ENCODE measurements at places on chromosomes 11 and 22.

DNA sequence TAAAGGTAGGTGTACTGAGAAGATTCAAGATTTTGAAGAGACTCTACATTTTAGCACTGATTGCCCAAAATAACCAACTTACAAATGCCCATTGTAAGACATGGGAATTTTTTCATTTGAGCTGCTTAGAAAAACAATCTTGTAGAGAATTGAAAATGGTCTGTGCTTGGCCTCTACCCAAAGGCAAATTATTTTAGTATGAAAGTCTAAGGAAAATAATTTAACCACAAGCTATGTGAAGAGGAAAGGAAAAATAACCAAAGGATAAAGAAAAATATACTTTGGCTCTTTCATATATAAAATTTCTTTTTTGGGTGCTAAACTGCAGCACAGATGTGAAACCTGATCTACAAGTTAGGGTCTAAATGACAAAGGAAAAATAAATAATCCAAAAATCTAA is 54.9 kb downstream of the ME3 start:
- no peak for DNase-seq

- DNase-seq, result no peak
Observed at GRCh38 chr11:76665921-76666351, 4.6 kb downstream of the LRRC32 start.

GRCh38 chr22:31079095-31079642 is 1.9 kb upstream of the SMTN start:
- DNase-seq, result no peak

DNA sequence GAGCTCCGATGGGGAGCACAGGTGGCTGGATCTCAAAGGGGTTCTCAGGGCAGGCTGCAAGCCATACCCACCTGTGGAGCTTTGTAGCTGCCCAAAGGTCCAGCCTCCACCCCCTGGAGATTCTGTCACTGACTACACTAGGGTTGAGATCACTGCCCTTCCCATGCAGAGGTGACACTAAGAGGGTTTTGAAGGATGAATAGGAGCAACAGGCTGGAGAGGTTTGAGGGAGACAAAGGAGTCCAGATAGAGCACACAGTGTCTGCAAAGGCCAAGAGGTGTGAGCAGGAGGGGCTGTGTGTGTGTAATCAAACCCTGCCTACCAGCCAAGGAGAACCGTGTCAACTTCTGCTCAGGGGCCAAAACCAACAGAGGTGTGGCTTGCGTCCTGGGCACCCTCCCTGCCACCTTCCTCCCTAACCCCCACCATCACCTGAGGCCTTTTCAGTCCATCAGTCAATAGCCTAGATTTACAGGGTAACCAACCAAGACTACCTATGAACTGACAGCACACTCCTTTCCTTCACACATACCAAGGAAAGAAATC is 43.0 kb upstream of the WNT11 start:
- DNase-seq, result no peak

DNA sequence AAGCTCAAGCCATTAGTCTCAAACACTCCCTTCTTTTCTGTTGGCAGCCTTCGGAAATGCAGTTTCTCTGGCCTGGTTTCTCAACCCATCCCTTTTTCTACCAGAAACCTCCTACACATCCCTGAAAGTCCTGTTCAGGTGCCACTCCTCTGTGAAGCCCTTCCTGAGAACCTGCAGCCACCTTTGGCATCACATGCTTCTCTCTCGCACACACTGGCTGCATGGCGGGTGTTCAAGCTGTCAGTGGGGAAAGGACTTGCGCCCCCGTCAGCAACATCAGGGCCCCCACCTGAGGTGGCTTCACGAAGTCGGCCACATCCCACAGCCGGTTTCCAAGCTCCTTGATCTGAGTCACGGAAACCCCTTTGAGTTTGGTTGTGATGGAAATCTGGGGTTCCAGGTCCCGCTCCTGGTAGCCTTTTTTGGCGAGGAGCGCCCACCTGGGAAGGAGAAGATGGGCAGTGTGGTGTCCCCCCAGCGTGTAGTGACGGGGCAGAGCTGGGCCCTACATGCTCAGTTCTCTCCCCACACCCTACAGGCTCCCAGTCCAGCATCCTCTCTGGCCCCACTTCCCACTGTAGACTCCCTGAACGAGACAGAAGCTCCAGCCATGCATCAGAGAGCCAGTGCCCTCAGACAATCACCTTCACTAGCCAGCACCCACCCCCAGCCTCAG is 1.7 kb upstream of the LRRC74B start:
- no peak for DNase-seq

GRCh38 chr11:121886005-121886734 is 229.8 kb downstream of the BLID start:
- no peak for DNase-seq

- DNase-seq, result no peak
Observed at GRCh38 chr11:61404641-61405040, 12.3 kb downstream of the TMEM216 start.

DNA sequence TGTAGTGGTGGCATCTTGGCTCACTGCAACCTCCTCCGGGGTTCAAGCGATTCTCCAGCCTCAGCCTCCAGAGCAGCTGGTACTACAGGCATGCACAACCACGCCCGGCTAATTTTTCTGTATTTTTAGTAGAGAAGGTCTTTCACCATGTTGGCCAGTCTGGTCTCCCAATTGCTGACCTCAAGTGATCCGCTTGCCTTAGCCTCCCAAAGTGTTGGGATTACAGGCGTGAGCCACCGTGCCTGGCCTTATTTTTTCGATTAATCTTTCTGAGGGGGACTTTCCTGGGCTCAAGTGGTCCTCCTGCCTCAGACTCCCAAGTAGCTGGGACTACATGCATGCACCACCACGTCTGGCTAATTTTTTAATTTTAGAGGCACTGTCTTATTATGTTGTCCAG is 5.6 kb downstream of the SNU13 start:
- DNase-seq, result no peak

DNA sequence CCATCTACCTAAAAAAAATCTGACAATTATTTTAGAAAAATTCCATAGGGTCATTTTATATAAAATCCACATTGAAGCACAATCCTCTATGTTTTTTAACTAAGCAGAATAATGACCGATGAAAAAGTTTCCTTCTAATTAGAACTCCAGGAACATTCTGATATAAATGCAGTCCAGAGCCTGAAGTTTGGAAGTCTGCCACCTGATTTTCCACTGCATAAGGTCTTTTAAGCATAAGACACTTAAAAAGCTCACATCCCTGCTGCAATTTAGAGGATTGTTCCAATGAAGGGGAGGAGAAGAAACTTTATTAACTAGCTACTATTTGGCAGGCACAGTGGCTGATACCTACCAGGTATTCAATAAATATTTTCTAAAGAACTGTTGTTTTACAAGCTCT is 570.3 kb upstream of the ANO5 start:
- DNase-seq, result no peak

DNA sequence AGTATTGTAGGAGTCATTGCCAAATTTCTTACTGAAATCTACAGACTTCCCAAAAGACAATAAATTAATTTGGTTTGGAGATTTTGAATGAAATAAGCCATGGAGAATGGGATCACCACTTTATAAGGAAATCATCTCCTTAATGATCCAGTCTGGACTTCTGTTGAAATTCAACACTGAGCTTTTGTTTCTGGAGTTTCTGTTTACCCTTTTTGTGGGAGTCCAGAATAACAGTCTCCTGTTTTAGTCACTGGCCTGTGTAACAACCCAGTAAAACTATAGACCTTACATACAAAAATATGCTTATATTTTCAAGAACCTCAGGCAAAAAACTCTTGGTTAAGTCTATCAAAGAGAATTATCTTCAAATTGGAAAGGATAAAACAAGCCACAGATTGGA is 321.7 kb upstream of the PLET1 start:
- no peak for DNase-seq

DNA sequence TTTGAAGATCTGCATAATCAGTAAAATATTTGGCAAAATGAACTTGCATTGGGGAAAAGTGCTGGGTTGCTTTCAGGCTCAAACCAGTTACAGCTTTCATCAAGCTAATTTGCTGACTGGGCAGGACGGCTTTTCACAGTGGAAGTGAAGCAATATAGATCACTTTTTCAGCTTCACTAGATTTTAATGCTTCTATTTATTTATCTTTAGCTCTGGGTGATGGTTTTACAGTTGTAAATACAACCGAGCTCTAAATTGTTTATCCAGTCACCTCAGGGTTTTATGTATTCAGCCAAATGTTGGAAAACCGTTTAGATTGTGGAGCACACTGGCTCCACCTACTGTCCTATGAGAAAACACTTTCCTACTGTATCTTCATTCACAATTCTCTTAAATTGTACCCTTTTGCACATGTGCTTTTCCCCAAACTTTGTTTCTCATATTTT is 58.2 kb downstream of the ACER3 start:
- peak; percentile 83 for DNase-seq

DNA sequence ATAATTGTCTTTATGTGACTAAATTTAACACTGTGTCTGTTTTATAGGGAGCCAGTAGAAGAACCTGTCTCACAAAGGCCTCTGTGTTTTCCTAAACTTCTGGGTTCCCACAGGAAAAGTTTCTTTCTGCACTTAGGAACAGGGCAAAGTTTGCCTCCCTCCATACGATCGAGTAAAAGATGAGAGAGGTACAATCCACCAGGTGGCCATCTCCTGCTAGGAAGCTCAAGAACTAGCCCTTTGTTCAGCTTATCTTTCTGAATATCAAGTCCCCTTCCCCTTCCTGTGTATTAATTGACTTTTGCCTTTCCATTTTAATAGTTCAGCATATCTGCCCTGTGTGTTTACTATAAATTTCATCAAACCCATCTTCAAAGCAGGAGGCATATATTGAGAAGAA is 18.0 kb downstream of the CSNK2A3 start:
- DNase-seq, result no peak

- peak; percentile 89 for DNase-seq
Observed at GRCh38 chr11:33912405-33913361, 20.8 kb upstream of the LMO2 start.

GRCh38 chr11:74770456-74770855 is 21.8 kb downstream of the RNF169 start:
- DNase-seq, result no peak

GRCh38 chr11:16902182-16902581 is 112.0 kb downstream of the PLEKHA7 start:
- no peak for DNase-seq

DNA sequence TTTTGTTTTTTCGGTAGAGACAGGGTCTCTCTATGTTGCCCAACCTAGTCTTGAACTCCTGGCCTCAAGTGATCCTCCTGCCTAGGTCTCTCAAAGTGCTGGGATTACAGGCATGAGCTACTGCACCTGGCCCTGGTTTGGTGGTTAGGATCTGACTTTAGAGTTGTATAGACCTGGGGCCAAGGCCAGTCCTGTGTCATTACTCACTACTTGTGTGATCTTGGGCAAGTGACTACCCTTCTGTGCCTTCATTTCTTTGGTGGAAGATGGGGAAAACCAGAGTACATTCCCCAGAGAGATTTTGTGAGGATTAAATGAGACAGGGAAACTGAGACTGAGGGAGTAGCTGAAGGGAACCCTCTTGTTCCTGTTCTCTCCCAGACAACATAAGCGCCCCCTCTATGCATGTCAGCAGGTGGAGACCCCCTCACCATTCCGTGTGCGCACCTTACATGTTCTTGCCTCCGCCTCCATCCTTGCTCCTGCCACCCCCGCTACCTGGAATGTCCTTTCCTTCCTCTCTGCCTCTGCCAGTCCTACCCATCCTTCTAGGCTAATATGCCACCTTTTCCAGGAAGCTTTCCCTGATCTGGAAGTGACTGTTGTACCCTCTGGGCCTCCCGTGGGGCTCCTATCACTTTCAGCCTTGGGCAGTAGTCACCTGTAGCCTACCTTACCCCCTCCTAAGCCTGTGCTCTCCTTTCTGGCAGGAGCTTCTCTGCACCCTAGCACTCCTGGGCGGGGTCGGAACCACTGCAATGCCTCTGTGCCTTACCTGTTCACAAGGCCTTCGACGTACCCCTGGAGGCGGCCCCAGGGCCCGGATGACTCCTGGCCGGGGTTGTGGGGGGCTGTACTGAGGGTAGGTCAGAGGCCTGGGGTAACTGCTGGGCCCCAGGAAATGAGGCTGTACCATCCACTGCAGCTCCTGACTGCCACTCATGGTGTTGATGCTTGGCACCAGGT is 3.9 kb downstream of the FOSL1 start:
- DNase-seq, result no peak

DNA sequence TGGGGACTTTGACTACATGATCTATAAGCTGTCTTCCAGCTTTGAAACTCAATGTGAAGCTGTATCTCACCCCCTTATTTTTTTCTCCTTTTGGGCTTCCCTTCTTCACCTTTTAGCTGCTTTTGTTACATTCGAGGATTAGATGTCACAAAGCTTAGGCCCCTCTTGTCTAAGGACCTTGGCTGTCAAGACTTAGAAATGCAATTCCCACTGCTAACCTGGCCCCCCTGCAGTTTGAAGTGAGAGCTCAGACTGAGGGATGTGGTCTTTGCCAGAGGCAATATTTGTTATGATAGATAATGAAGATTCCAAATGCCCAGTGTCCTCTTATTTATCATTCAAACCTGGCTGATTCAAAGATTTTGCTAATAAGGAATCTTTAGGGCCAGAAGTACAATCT is 128.3 kb downstream of the ARL14EP start:
- no peak for DNase-seq

GRCh38 chr11:111976767-111977145 is 39.6 kb downstream of the DIXDC1 start:
- no peak for DNase-seq

DNA sequence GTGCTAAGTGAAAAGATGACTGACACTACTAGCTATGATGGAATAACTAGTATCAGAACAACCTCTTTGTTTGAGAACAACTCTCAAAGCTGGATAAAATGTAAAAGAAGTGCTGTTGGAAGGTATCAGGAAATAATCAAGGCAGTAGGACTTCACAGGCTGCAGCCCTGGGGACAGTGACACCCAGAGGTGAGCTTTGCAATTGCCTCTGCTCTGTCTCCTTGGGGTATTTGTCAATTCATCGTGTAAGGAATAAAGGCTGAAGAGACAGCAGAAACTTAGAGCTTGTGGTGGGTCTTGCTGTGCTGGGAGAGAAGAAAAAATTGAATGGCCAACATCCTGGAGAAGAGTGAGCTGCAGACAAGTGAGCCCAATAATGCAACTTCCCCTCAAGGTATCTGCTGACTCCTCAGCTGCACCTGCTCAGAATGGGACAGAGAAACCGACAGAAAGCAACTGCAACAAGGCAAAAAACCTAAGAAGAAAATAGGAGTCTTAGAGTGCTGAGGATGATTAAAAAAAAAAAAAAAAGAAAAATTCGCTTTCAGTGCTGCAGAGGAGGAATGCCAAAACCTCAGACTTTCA is 141.1 kb downstream of the RCN1 start:
- peak; percentile 60 for DNase-seq

- no peak for DNase-seq
Observed at GRCh38 chr22:17158176-17158567, 905 bp downstream of the HDHD5 start.
